ENCODE measurements at places on chromosomes 16 and 17.

DNA sequence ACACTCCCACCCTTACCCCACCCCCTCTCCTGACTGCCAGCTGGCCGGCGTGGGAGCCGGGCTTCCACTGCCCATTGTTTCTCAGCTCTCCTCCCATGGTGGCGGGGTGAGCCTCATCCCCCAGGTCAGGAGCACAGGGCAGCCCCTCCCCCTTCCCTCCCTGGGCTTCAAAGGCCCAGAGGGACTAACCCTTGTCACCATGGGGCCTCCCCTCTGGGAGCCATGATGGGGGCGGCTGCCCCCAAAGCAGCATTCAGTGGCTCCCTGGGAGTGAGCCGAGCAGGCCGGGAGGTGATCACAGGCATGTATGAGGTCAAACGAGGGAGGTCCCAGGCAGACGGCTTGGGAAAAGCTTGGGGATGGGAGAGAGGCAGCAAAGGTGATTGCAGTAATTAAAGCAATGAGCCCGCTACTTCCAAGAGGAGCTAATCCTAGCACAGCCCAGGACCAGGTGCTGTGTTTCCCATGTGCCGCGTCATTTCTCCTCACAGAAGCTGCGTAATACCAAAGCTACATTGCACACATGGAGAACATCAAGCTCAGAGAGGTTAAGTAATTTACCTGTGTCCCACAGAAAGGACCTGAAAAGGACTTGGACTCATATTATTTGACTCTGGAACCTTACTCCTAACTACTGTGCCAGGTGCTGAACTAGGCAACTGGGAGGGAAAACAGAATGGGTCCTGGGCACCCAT lies 24.5 kb downstream of the CDK5RAP3 start:
- DNase-seq, result no peak

DNA sequence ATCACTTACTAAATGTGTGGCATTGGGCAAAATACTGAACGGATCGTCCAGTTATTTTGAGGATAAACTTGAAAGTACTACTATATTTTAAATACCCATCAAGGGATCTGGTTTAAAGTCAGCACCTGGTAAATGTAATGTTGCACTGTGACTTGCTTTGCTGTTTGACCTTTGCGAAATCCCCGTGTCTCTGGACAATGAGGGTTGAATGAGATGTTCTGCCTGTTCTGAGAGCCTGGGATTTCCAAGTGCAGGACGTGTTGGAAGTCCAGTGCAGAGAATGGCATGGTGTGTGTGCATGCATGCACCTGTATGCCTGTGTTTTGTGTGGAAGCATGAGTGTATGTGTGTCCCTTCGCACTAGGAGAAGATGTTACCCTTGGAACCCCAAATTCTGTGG lies 106.6 kb downstream of the N4BP1 start:
- DNase-seq, result no peak

- no peak for DNase-seq
Observed at GRCh38 chr17:42285346-42286050, 2.8 kb upstream of the STAT5A start.

DNA sequence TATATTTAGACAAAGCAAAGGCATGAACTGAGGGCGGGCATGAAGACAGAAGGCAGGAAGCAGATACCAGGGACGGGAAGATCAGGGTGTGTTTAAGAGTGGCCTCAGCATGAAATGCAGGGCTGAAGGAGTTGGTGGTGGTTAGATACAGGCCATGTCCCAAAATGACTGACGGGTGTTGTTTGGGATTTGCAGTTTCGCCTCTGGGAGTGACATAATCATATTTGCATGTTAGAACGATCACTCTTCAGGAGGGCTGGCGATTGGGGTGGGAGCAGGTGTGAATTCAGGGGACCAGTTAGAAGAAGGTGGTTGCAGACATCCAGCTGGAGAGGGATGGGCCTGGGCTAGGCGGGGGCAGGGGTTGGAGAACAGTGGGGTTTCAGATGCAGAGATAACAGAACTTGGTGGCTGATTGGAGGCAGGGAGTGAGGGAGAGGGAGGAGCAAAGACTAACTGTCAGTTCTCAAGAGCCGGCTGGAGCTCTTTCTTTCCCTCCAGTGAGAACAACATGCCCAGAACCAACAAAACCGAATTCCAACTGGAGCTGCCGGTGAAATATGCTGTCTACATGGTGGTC lies 27.2 kb upstream of the ITGAX start:
- DNase-seq, result no peak

- no peak for DNase-seq
Observed at GRCh38 chr16:50636753-50637374, 44.2 kb downstream of the SNX20 start.

- DNase-seq, result peak; percentile 75
Observed at GRCh38 chr17:75109407-75110233, at the start of gene ARMC7. TSS of gene ARMC7 (plus strand) at chr17:75109969. CDS start at chr17:75110289, 320 bp downstream.

DNA sequence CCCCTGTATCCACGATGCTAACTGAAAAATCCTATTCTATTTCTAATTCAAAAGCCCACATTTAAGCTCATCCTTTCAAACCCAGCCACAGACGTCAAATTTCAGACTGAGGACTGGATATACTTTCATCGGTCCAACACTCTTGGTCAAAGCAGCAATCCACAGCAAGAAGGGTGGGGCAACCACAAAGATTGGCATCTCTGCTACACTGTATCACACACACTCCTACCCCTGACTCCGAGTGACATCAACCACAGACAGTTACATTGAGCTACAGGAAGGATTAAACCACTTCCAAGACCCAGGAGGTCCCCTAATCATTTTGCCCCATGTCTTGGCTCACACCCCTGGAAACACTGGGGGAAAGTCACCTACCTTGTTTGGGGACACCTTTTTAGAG lies 61.3 kb downstream of the GRIN2A start:
- DNase-seq, result no peak

DNA sequence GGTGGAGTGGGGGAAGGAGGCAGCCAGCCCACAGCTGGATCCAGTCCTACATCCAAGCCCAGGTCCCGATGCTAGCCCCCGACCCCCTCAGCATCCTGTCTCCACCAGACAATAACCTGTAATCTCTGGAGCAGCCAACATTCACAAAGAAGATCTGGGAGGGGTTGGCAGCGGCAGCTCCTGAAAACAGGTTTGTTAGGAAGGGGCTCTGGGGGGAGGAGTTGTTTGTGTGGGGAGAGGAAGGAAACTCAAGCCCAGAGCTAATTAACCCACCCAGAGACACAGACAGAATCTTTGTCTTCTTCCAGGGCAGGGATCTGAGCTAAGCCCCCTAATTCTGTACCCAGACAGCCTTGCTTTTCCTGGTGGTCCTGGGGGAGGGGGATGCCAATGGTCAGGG lies 4.6 kb upstream of the C17orf113 start:
- DNase-seq, result no peak

DNA sequence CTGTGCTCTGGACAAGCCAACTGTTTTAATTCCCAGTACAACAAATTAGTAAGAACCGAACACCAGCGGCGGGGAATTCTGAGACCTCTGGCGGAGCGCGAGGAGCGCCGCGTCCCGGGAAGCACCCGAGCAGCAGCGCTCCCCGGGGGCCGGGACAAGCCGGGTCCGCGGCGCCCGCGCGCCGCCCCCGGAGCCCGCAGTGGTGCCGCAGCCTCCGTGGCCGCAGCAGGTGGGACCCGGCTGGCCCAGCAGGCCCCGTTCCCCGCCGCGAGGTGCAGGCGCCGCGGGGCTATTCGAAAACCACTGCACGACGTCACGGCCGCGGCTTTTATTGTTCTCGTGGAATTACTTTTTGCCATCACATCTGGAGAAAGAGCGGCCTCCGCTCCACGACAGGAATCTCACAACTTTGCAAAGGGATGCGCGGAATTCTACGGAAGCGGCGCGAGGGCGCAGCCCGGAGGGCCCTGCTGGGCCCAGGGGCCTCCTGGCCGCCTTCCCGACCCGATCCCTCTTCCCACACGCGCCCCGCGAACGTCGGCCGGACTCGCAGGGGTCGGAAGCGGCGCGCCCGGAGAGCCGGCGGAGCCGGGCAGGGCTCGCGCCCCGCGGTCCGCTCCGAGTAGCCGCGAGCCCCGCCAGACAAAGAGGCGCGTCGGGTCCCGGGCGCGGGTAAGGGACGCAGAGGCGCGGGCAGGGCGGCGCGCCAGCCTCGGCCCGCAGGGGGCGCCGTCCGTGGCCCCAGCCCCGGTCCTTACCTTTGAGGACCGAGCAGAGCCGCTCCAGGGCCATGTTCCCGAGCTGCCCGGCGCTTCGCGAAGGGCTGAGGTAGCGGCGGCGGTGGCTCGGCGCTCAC lies 696 bp downstream of the NETO2 start:
- DNase-seq, result peak; percentile 21

DNA sequence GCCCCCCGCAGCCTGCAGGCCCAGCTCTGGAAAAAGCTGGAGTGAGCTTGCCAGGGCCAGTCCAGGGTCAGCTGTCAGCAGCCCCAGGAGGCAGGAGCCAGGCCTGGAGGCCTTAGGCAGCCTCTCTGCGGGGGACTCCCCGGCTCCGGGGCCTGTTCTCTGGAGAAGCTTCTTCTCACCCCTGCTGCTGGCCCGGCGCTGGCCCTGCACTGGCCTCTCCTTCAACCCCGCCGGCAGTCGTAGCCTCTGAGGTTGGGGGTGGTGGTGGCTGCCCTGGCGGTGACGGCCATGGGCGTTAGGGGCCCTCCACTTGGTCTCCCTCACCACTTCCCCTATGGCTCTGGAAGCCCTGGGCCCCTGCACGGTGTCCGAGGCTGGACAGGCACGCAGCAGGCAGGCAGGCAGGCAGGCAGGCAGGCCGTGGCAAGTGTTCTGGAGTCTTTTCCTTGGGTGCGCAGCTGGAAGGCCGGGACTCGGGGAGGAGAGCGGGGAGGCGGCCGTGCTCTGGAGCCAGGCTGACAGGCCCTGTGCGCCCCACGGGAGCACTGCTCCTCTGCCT lies 2.1 kb downstream of the FOXF1 start:
- DNase-seq, result no peak

- DNase-seq, result no peak
Observed at GRCh38 chr17:27318228-27318627, 24.3 kb downstream of the WSB1 start.

GRCh38 chr16:87765776-87766484 lies at the start of gene KLHDC4:
TSS of gene KLHDC4 (minus strand) at chr16:87765986. CDS start at chr16:87765890, 96 bp downstream.
- DNase-seq, result peak; percentile 79

DNA sequence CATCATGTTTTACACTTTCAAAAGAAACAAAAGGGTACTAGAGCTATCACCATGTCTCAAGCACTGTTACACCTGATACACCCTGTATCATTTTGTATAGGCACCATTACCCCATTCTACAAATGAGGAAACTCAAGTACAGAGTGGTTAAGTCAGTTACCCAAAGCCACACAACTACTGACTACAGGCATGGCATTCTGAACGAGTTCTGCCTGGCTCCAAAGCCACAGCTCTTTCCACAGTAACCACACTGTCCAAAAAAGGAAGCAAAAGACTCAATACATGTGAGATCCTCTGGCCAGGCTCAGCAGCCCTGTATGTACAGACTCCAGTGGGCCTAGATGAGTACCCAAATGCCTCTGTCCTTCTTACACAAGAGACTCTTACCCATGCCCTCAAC lies 4.7 kb downstream of the DYNC1LI2 start:
- no peak for DNase-seq

- DNase-seq, result no peak
Observed at GRCh38 chr16:30569281-30569680, 2.2 kb downstream of the ZNF688 start.

DNA sequence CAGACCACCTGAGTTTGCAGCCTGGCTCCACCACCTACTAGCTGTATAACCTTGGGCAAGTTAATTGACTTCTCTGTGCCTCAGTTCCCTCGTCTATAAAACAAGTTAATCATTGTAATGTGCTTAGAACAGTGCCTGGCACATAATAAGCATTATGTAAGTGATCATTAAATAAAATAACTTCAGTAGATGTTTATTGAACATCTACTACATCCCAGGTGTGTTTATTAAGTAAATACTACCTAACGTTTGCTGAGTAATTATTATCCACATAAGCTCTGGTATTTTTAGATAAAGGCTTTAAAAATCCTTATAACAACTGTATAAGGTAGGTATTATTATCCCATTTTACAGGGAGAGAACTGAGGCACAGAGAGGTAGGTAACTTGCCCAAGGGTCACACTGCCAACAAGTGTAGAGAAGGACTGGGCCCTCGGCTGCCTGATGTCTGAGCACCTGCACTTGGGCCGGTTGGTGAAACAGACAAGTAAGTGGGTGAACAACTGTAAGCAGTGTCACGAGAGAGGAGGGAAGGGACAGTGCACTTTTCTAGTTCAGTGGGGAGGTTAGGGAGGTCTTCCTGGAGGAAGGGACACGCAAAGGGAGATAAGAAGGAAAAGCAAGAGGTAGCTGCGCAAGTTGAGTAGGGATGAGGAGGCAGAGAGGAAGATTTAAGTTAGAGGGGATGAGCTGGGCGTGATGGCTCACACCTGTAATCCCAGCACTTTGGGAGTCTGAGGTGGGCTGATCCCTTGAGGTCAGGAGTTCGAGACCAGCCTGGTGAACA lies 4.6 kb downstream of the TNS4 start:
- DNase-seq, result no peak

- DNase-seq, result no peak
Observed at GRCh38 chr17:80703142-80703478, 158.5 kb downstream of the RPTOR start.

DNA sequence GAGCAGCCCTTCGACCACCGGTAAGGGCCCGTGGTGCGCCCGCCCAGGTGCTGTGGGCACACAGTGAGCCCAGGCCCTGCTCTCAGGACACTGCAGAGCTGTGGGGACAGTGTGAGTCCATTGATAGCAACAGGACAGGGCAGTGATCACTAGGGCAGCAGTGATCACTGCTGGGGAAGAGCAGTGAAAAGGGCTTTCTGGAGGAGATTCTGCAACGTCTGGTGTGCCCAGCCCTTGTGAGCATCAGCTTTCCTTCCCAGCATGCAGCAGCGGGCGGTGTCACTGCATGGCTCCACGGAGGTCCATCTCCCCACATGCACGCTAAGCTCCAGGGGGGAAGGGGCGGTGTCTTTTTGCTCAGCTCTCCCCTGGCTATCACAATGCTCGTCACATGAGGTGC lies 32.1 kb downstream of the MAP1LC3B start:
- DNase-seq, result no peak

DNA sequence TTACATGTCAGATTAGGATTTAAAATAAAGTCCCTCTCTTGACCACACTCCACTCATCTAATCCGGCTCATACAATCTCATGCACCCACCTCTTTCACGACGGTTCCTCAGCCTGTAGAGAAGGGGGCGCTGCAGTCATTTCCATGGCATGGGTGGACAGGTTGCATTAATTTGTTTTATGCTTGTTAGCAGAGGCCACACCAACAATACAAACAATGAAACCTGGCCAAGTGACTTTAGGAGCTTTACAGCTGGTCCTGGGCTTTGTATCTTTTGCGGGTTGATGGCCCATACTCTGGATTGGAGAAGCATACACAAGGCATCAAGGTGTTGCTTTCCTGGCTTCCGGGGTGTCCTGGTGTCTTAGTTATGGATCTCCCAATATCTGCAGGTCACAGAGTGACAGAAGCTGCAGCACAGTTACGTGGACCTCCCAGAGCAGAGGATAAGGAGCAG lies 9.7 kb upstream of the SNF8 start:
- no peak for DNase-seq
